ENCODE measurements at places on chromosomes 11 and 22. TPM values are rescaled to one million over a fixed set of nuclear protein-coding genes. Genes with fewer than 3 reads are reported as not detected.

BTG4 gene
- total RNA-seq, result not detected

DNA sequence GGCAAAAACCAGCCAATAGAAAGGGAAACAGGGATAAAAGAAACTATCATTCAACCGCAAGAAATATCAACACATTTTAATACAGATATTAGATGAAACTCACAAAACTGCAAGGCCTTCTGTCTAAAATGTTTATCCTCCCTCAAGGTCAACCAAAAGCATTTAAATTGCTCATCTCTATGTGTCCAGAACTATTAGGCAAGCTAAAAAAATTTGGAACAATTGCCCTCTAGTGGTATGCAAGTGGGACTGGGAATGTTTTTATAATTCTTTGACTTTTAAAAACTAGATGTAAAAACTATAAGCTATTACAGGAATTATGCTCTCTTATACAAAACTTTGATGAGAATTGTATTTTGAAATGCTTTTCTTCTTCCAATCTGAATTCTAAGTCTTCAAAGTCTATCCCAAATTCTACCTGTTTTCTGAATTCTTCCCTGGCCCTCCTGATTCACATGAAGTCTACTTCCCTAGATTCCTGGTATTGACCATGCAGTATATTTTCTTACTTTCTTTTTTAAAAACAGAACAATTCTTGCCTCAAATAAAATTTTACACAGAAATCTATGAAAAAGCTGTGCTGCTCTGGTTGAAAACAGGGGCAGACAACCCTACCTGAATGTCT is 4.9 kb downstream of the CWC15 start:
- DNase-seq, result no peak

GRCh38 chr11:1219446-1219833 is 3.4 kb upstream of the MUC5B start:
- peak; percentile 43 for DNase-seq

- peak; percentile 47 for DNase-seq
These were observed 14.0 kb downstream of the KCNQ1OT1 start for GRCh38 chr11:2685566-2686359.

GRCh38 chr11:80136991-80137390 is 696.2 kb upstream of the TENM4 start:
- no peak for DNase-seq

DNA sequence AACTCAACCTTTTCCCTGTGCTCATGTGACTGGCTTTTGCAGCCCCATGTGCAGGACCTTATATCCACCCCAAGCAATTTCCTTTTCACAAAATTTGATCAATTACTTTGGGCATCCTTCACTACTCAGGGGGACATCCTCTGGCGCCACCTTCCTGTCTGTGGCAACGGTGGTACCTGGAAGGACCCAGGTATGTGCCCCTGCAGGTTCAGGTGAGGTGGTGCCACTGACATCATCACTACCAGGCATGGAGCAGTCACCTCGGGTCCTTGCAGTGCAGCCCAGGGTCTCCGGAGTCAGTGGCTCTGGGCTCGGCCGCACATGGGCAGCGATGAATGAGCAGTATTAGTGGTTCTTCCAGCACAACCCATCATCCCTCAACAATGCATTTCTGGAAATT is 37.7 kb upstream of the B3GAT1 start:
- no peak for DNase-seq

DNA sequence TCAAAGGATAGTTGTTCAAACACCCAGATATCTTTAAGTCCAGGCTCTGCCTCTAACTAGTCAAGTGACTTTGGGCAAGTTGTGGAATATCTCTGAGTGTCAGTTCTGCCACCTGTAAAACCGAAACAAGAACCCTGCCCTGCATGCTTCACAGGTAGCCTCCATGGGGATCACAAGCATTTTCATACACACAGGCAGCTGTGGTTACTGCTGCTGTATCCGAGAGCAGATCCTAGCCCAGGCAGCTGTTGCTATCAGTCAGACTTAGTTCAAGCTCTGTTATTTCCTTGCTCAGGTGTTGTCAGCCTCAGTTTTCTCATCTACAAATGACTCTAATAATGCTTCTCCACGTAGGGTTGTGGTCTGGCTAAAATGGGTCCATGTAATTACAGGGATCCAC is 6.5 kb upstream of the RASD2 start:
- no peak for DNase-seq

GRCh38 chr11:6531267-6531752 is 34.2 kb downstream of the DNHD1 start:
- DNase-seq, result no peak

- peak; percentile 95 for DNase-seq
These were observed at the start of gene PPM1F for GRCh38 chr22:21952586-21953571. PPM1F (minus strand) TSS chr22:21952848; CDS start chr22:21946048, 6,800 bp downstream.

GRCh38 chr11:96246718-96247552 is 96.1 kb downstream of the MAML2 start:
- DNase-seq, result no peak

DNA sequence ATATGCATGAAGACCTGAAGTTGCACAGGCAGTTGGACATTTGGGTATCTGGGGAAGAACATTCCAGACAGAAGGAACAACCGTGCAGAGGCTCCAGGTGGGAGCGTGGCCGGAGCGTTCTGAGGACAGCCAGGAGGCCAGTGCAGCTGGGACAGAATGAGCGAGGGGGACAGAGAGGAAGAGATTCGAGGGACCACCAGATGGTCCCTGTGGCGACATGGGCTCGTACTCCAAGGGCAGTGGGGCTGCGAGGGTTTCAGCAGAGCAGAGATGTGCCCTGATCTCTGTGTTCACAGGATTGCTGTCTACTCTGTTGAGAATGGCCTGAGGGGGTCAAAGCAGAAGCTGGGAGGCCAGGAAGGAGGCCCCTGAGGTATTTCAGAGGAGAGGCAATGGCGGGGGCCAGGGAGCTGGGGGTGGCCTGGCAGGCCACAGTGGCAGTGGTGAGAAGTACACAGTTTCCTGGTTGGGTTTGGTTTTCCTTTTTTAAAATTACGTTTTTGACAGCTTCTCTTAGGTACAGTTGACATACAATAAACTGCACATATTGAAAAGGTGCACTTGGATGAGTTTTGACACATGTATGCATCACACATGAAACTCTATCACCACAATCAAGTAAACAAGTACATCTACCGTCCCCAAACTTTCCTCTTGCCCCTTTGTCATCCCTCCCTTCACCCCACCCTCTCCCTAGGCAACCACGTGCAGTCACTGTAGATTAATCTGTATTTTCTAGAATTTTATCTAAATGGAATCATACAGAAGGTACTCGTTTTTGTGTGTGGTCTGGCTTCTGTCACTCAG is 24.8 kb upstream of the SOX10 start:
- no peak for DNase-seq

GRCh38 chr22:24120044-24120443 is 61.2 kb upstream of the SUSD2 start:
- no peak for DNase-seq

Measured in cardiac septum (tissue), 1 donor.